ENCODE measurements at places on chromosomes 4 and X. TPM values are rescaled to one million over a fixed set of nuclear protein-coding genes. Genes with fewer than 3 reads are reported as not detected.

CMC4 gene
- total RNA-seq = 20.3 TPM

PHOX2B gene
- not detected for total RNA-seq

NXF2 gene
- total RNA-seq = not detected

LEF1 gene
- 3.3 TPM for total RNA-seq

PPARGC1A gene
- total RNA-seq = not detected

PAGE4 gene
- total RNA-seq = not detected

SAGE1 gene
- not detected for total RNA-seq

XPNPEP2 gene
- not detected for total RNA-seq

PGRMC2 gene
- total RNA-seq = 12.7 TPM

TMEM184C gene
- 13.8 TPM for total RNA-seq

GAGE1 gene
- total RNA-seq = not detected

SLC4A4 gene
- total RNA-seq = 0.86 TPM

DCK gene
- 16.6 TPM for total RNA-seq

PRR32 gene
- not detected for total RNA-seq

F8A3 gene
- 1.1 TPM for total RNA-seq

FAM236C gene
- total RNA-seq = not detected

SORBS2 gene
- total RNA-seq = 1.2 TPM

SCFD2 gene
- total RNA-seq = 10.6 TPM

TENM3 gene
- 16.1 TPM for total RNA-seq

NAP1L2 gene
- total RNA-seq = 1.1 TPM

PLAC1 gene
- total RNA-seq = 1.2 TPM

BTK gene
- not detected for total RNA-seq

ZGRF1 gene
- 2.8 TPM for total RNA-seq

SMIM31 gene
- not detected for total RNA-seq

RBM46 gene
- total RNA-seq = 0.27 TPM

LPAR4 gene
- total RNA-seq = not detected

UCP1 gene
- not detected for total RNA-seq

TAF7L gene
- total RNA-seq = not detected

COMMD8 gene
- 45.0 TPM for total RNA-seq

HDAC6 gene
- total RNA-seq = 29.4 TPM

GAB1 gene
- total RNA-seq = 14.7 TPM

MGAT4D gene
- total RNA-seq = not detected

EMCN gene
- not detected for total RNA-seq

NXT2 gene
- total RNA-seq = 9.0 TPM

KLF8 gene
- 4.4 TPM for total RNA-seq

FANCB gene
- total RNA-seq = 2.3 TPM

SYN1 gene
- not detected for total RNA-seq

CSN1S1 gene
- not detected for total RNA-seq

RADX gene
- total RNA-seq = 2.8 TPM

ESX1 gene
- total RNA-seq = 0.15 TPM

All from hair follicular keratinocyte (primary cell).